ENCODE measurements at places on chromosomes 1 and 21.
A peak's percentile ranks its signal among the peaks of the same experiment; 100 is the strongest.

DNA sequence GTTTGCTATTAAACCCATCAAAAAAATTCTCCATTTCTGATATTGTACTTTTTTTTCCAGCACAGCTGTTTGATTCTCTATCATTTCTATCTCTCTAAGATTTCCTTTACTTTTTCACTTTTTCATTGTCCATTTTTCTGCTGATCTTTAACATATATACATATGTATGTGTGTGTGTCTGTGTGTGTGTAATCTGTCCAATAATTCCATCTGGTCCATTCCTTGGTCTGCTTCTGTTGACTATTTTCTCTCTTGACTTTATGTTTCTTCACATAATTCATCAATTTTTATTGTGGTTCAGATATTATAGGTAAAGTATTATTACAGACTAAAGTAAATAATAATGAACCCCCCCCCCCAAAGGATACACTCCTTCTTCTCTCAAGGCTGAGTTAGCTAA lies 84.2 kb downstream of the RGS7 start:
- no peak overlapping the region for H3K4me3 ChIP-seq
- H3K27ac ChIP-seq = no peak overlapping the region
- H3K27me3 ChIP-seq = no peaks in the 10 kb centered on the region
- H3K36me3 ChIP-seq = no peaks in the 10 kb centered on the region

GRCh38 chr21:17343055-17343454 lies 169.8 kb upstream of the CXADR start:
- DNase-seq = no peak
- H3K27me3 ChIP-seq = no peaks in the 10 kb centered on the region
- no peak overlapping the region for H3K4me3 ChIP-seq
- no peaks in the 10 kb centered on the region for H3K36me3 ChIP-seq
- H3K27ac ChIP-seq = no peak overlapping the region

DNA sequence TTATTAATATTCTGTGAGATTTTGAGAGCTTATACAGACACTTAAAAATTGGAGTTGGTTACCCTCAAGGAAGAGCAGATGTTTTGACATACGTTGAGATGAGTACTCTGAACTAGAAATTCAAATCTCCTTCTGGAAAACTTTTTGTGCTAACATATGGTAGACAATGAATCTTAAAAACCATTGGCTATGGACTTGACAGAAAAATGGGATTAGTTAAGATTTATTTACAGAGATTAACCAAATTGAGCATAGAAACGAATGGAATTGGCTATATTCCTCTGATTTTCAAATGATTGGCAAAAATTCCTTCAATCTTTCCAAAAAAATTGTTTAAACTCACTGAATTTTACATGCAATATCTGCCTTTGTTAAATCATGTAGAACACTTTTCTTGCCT lies 1392.9 kb downstream of the BRINP3 start:
- H3K27ac ChIP-seq = no peak overlapping the region
- H3K4me1 ChIP-seq = no peaks in the 10 kb centered on the region
- H3K36me3 ChIP-seq = no peaks in the 10 kb centered on the region
- no peak for DNase-seq
- no peak overlapping the region for H3K4me3 ChIP-seq

GRCh38 chr1:214464445-214465287 lies 86.7 kb downstream of the PTPN14 start:
- no peaks in the 10 kb centered on the region for H3K36me3 ChIP-seq
- no peaks in the 10 kb centered on the region for H3K4me1 ChIP-seq
- no peak for DNase-seq
- no peak overlapping the region for H3K27ac ChIP-seq

DNA sequence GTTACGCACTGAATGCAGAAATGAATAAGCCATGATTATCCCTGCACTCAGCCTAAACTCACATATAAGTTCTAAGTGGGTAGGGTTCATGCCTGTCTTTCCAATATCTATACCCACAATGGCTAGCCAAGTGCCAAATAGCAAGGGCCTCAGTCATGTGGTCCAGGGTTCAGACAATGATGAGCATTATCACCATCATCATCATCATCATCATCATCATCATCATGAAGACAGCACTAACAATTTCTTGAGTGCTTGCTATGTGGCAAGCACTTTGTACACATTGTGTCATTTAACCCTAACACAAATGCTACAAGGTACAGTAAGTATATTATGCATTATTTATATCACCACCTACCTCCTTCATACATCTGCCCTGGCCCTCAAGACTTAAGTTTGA lies 500.0 kb downstream of the AGBL4 start:
- DNase-seq = no peak
- no peak overlapping the region for H3K4me3 ChIP-seq
- H3K4me1 ChIP-seq = no peaks in the 10 kb centered on the region
- no peak overlapping the region for H3K27ac ChIP-seq
- H3K36me3 ChIP-seq = no peaks in the 10 kb centered on the region

GRCh38 chr1:150612014-150612345 lies 17.4 kb downstream of the ENSA start:
- H3K4me1 ChIP-seq = peaks cover 88% of the 10 kb centered on the region
- H3K27me3 ChIP-seq = no peaks in the 10 kb centered on the region
- H3K27ac ChIP-seq = peak overlapping the region; percentile 95
- no peaks in the 10 kb centered on the region for H3K36me3 ChIP-seq

DNA sequence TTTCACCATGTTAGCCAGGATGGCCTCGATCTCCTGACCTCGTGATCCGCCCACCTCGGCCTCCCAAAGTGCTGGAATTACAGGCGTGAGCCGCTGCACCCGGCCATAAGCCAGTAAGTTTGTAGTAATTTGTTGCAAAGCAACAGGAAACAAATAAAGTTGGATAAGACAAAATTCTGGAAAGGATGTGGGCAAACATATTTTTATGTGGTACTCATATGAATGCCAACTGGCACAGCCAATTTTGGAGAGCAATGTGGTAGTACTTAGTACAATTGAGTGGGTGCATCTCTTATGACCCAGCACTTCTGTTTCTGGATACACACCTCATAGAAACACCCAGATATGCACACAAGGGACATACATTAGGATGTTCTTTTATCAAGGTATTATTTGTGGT lies 8.4 kb upstream of the IL12RB2 start:
- no peaks in the 10 kb centered on the region for H3K36me3 ChIP-seq
- H3K4me1 ChIP-seq = no peaks in the 10 kb centered on the region
- H3K4me3 ChIP-seq = no peak overlapping the region

GRCh38 chr1:48697066-48697707 lies 79.5 kb downstream of the BEND5 start:
- H3K36me3 ChIP-seq = no peaks in the 10 kb centered on the region
- DNase-seq = peak; percentile 39
- no peak overlapping the region for H3K27ac ChIP-seq
- H3K4me1 ChIP-seq = no peaks in the 10 kb centered on the region
- H3K27me3 ChIP-seq = no peaks in the 10 kb centered on the region

GRCh38 chr1:235416662-235417049 lies 49.4 kb downstream of the TBCE start:
- no peak overlapping the region for H3K27ac ChIP-seq
- no peaks in the 10 kb centered on the region for H3K4me1 ChIP-seq
- DNase-seq = no peak
- no peak overlapping the region for H3K4me3 ChIP-seq

DNA sequence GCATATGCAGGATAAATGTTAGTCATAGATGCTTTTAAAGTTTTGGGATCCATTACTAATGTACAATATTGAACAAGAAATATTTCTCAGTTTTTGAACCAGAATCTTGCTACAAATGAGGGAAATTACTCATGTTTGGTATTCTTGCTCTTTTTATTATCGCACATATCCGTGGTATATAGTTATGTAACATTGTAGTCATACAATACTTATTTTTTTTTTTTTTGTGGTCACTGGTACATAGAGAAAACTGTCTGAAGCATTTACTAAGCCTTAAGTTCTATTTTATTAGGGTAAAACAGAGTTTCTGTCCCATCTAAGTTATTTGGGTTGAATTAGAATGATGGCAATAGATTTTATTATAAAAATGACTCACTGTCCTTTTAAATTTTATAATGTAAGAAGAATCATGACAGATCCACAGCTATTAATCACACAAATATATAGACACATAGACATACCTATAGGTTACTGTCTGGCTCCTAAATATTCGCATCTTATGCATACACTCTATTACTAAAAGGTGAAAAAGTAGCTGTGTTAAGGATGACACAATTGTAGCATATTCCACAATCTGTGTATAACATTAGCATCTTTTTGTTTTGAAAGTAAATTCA lies 18.0 kb upstream of the PRKAA2 start:
- H3K36me3 ChIP-seq = no peaks in the 10 kb centered on the region
- H3K4me3 ChIP-seq = no peak overlapping the region
- no peaks in the 10 kb centered on the region for H3K27me3 ChIP-seq
- no peaks in the 10 kb centered on the region for H3K4me1 ChIP-seq
- no peak for DNase-seq

- H3K27me3 ChIP-seq = no peaks in the 10 kb centered on the region
- H3K4me1 ChIP-seq = no peaks in the 10 kb centered on the region
- H3K4me3 ChIP-seq = no peak overlapping the region
- no peaks in the 10 kb centered on the region for H3K36me3 ChIP-seq
- DNase-seq = no peak
These were observed 518.5 kb upstream of the ZRANB2 start for GRCh38 chr1:71599306-71599705.

GRCh38 chr1:165063181-165063965 lies 293.1 kb downstream of the LMX1A start:
- H3K36me3 ChIP-seq = no peaks in the 10 kb centered on the region
- H3K4me3 ChIP-seq = no peak overlapping the region
- DNase-seq = no peak

DNA sequence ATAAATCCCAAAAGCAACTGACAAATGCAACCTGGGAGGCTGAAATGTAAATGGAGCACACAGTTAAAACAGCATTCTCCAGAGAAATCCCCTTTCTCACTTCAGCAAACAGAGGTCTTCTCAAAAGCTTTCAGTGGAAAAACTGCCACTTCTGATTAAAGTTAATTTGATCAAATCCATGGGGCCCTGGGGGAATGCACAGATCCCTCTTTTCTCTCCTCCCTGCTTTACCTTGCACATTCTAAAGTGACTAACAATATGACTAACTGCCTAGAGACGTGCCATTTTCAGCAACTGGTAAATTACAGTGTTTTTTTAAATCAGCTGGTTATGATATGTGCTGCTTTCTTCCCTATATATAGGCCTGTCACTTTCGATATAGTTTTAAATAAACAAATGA lies 142.5 kb downstream of the RERE start:
- H3K27me3 ChIP-seq = no peaks in the 10 kb centered on the region
- no peak overlapping the region for H3K27ac ChIP-seq
- no peaks in the 10 kb centered on the region for H3K36me3 ChIP-seq
- DNase-seq = no peak
- peaks cover 15% of the 10 kb centered on the region for H3K4me1 ChIP-seq

DNA sequence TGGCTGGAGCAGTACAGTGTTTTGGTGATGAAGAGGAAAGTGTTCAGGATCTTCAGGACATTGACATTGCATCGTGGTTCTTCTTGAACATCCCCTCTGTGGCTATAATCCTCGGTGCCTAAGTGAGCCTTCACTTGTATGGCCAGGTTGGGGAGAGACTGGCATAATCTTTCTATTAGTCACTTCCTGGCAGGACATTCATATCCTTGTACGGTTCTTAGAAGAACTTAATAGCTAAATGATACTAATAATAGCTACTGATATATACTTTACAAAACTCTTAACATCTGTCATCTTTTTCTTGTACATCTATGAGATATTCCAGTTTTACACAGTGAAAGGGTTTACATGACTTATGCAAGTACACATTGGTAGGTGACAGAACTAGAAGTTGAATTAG lies 35.8 kb downstream of the CELF3 start:
- no peak overlapping the region for H3K27ac ChIP-seq
- no peaks in the 10 kb centered on the region for H3K27me3 ChIP-seq
- DNase-seq = no peak
- no peak overlapping the region for H3K4me3 ChIP-seq
- H3K4me1 ChIP-seq = no peaks in the 10 kb centered on the region

GRCh38 chr1:111172463-111172862 lies 28.0 kb downstream of the DENND2D start:
- H3K27ac ChIP-seq = no peak overlapping the region
- no peaks in the 10 kb centered on the region for H3K27me3 ChIP-seq
- no peak overlapping the region for H3K4me3 ChIP-seq
- H3K36me3 ChIP-seq = peaks cover 77% of the 10 kb centered on the region
- no peaks in the 10 kb centered on the region for H3K4me1 ChIP-seq
